ENCODE measurements at places on chromosomes 11 and 22.

GRCh38 chr11:114893329-114893728, 215.0 kb downstream of the NXPE2 start:
- DNase-seq = no peak

- no peak for DNase-seq
Measured at GRCh38 chr11:129894278-129895125, 876 bp downstream of the NFRKB start.

- DNase-seq = no peak
Measured at GRCh38 chr22:37199760-37200108, 11.7 kb upstream of the C1QTNF6 start.

GRCh38 chr11:98561252-98561651, 459.5 kb upstream of the CNTN5 start:
- no peak for DNase-seq

GRCh38 chr22:44730490-44731356, 21.7 kb upstream of the ARHGAP8 start:
- DNase-seq = no peak

GRCh38 chr11:3182462-3182852, 17.3 kb upstream of the OSBPL5 start:
- no peak for DNase-seq

GRCh38 chr11:367956-368413, 1.3 kb upstream of the B4GALNT4 start:
- no peak for DNase-seq

GRCh38 chr11:12128301-12128751, 17.9 kb downstream of the MICAL2 start:
- no peak for DNase-seq

DNA sequence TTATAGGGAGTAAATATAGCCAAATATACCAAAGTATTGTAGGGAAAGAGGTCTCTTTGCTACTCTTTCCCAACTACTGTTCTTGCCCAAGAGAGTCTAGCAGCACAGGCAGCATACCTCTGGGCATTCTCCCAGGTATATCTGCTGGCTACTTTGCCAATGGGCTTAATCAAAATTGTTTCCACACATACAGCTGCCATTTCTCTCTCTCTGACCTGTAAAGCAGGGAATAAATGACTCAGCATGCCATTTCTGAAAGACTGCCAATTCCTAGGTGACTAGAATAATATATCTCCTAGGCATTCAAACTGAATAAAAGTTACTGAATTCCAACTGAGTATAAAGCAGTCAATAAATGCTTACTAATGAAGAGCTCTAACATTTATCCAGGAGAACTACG, 44.6 kb downstream of the RDX start:
- DNase-seq = no peak

DNA sequence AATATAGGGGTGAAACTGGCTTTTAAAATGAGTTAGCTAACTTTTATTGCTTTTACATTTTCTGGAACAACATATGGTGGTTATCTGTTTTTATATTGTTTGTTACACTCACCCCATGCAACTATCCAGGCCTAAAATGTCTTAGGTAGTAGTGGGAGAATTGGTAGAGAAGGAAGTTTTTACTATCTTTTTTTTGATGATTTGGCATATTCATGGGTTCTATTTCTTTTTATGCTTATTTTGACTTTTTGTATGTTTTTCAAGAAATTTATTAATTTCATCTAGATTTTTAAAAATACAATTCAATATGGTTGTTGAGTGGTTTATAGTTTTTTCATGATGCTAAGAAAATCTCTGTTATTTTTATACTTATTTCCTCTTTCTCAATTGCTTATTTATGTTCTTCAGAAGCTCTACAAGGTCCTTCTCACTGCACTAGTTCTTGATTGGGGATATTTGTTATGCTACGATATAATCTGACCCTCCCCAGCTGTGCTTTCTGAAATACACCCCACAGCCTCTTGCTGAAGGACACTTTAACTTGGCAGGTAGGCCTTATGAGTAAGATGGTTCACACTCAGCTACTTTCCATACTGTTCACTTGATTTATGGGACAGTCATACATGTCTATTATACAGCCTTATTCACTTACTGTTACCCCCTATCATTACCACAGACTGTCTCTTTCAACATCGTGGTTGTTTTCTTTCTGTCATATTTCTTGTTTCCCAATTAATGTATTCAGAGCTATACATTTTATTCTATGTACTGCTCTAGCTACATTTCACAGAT, 431.2 kb downstream of the METTL15 start:
- no peak for DNase-seq

- DNase-seq = no peak
Measured at GRCh38 chr11:126697936-126698335, 302.6 kb downstream of the KIRREL3 start.

DNA sequence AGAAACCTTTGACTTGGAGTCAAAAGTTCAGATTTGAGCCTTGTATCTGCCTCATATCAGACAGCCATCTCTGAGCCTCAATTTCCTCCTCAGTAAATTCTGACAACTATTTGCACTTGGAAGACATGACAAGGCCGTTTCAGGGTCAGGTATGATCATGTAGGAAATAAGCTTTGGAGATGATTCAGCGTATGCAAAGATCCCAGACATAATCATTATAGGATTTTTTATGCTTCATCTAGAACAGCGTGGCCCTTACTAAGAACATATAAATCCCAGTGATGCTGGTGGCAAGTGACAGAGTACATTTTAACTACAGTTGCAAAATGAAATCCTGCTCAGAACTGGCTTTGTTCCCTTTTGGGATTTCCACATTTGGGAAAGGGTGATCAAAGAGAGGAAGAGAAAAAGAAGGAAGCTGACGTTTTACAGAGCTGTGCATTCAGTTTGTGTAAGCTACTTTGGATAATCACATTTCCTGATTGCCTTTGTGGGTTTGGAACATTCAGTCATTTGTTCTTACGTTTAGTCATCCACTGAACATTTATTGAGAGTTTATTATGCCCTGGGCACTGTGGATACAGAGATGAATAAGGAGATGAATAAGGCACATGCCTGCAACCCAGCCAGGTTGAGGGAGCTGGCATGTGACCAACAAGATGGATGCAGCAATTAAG, 81.9 kb upstream of the HEPHL1 start:
- no peak for DNase-seq

DNA sequence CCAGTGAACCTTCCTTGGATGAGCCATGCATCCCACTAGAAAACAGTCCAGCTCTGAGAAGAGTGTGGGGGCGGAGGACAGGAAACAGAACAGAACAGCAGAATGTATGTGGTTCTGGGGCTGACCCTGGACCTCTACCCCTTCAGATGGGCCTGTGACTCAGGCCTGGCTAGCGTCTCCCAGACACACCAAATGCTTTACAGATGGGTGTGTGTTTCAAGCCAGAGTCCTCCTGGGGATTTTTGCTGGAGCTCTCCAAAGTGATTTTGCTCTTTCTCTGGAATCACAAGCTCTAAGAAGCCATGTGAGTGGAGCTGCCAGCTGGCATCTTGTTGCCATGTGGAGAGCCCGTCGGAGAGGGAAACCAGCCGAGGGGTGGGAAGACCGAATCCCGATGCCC, 13.2 kb upstream of the C1QTNF4 start:
- no peak for DNase-seq

DNA sequence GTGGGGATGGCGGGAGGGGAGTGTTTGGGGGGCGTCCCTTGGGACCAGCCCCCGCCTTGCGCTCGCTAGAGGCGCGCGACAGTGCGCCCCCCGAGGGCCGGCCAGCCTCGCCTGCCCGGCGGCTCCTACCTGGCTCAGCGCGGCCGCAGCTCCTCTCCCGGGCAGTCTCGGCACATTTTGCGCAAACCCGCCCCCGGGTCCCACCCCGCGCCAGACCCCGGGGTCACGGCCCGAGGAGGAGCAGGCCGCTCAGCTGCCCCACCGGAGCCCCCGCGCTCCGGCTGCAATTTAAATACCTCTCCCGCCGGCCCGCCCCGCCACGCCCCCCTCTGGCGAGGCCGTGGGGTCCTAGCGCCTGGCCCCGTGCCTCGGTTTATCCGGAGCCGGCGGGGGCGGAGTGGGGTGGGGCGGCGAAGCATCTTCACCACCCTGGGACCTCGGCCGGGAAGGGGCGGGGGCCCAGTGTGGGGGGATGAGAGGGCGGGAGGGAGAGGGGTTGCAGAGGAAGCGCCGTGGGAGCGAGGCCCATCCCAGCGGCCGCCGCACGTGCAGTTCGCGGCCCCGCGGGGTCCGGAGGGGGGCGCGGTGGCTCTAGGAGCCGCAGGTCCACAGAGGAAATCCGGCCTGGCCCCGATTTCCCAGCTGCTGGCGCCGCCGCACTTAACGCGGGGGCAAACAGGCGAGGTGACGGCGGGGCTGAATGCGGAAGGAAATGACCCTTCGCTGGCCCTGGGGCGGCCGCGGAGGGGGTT, at the start of gene LRRC32:
Gene LRRC32, minus strand, starts transcription at position 263 of the 752 bp plus-strand sequence. CDS start 4,793 bp downstream, outside the sequence.
- peak; percentile 43 for DNase-seq

DNA sequence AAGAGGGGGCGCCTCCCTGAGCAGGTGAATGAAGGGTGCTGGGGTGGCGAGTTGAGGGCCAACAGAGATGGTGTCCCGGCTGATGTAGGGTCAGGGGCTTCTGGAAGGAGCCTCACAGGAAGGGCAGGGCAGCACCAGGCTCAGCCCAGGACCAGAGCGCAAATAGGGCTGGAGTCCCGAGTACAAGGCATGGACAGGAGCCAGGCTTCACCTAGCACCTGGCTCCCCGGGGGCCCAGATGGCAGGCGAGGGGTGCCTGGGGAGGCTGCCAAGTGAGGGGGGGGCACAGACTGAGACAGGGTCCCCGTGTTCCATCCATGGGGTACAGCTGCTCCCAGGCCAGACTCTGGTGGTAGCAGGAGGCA, 105.8 kb downstream of the KCNQ1 start:
- DNase-seq = no peak

DNA sequence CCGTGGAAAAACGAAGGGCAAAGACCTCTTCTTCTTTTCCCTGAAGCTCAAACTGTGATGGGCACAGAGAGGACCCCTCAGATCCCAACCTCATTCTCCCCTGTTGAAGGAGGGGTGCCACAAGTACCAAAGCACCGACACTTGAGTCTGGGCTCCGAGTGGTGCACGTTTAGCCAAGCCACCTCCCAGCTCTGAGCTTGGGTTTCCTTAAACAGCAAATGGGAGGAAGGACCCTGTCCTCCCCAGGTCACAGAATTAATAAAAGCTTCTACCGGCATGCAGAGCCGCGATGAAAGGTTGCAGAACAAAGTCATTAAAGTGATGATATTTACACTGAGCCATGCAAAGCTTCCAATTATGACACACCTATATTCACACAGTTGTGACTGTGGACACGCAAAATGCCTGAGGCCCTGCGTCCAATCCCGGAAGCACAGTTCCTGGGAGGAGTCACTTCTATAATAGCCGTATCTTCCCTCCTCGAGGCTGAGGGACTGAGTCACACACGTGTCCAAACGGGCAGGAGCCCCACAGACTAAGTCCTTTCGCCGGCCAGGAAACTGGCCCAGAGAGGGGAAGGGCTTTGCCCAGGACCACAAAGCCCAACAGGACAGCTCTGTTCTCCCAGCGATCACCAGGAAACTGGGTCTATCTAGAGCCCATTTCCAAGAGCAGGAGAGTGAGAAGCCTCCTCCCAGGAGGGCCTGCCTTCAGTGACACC, 922 bp upstream of the CSNK1E start:
- no peak for DNase-seq

GRCh38 chr11:117910525-117910924, 18.7 kb downstream of the TMPRSS13 start:
- DNase-seq = no peak

- no peak for DNase-seq
Measured at GRCh38 chr22:37427711-37428635, 694 bp upstream of the ELFN2 start.

GRCh38 chr11:10351435-10351764, 46.5 kb downstream of the ADM start:
- DNase-seq = no peak

- no peak for DNase-seq
Measured at GRCh38 chr11:35919244-35919643, 24.6 kb upstream of the LDLRAD3 start.

GRCh38 chr22:18927020-18927419, 9.1 kb downstream of the PRODH start:
- no peak for DNase-seq

- no peak for DNase-seq
Measured at GRCh38 chr11:45083544-45084087, 62.8 kb upstream of the PRDM11 start.

DNA sequence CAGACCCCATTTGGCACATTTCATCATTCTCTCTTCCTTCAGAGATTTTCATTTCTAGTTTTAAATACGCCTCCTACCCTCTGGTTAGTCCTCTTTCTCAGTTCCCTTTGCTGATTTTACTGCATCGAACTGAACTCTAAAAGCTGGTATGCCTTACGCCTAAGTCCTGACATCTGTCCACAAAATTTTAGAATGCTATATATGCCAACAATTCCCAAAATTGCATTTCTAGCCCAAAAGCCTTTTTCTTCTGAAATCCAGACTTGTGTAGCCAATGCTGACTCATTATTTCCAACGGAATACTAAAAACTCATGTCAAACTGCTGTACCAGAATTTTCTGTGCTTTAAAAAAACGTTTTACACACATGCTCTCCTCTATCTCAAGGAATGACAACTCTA, 1124.4 kb upstream of the TENM4 start:
- no peak for DNase-seq

DNA sequence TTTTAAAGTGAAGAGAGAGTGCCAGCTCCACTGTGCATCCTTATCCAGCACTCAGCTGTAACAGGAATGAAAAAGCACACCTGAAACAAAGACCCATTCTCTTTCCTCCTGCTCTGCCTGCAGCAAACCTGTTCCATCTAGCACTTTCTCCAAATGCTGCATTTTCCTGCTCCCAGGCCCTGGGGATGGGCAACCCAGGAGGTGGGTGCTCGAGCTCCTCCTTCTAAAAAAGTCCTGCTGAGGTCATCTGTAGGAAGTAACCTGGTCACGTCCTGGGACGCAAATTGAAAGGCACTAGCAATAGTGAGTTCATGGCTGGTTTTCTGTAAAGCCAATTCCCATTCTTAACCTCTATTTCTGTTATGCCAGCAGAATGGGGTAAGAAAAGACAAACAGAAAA, 173.7 kb downstream of the MAML2 start:
- no peak for DNase-seq

- DNase-seq = no peak
Measured at GRCh38 chr22:48489551-48490499, 1337.8 kb downstream of the BRD1 start.

GRCh38 chr11:71065841-71066240, 186.5 kb downstream of the SHANK2 start:
- DNase-seq = no peak

DNA sequence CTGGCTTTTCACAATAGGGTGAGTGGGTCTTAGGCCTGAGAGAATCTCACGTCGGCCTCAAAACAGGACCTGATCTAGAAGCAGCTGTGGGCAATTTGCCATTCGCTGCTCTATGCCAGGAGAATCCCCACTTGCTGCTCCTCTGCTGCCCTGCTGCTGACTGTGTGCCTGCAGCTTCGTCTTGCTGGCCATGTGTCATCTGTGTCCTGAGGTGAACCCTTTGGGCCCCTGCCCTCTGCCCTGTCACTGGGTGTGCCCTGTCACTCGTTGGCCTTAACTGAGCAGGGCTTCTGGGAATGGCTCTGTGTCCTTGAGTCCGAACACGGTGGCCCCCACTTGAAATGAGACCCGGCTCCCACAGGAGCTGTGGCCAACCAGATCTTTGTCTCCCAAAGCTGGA, 6.2 kb downstream of the NAA40 start:
- DNase-seq = no peak

GRCh38 chr22:41578114-41578513, 11.5 kb downstream of the PMM1 start:
- no peak for DNase-seq

- no peak for DNase-seq
Measured at GRCh38 chr11:67699521-67699920, 25.1 kb upstream of the ALDH3B2 start.

All from stimulated activated naive CD8-positive, alpha-beta T cell treated with anti-CD3 and anti-CD28 coated beads, Interleukin-15, amount 100 ng/mL, for 72 hours (primary cell).